ENCODE measurements at places on chromosomes 16 and 17.

DNA sequence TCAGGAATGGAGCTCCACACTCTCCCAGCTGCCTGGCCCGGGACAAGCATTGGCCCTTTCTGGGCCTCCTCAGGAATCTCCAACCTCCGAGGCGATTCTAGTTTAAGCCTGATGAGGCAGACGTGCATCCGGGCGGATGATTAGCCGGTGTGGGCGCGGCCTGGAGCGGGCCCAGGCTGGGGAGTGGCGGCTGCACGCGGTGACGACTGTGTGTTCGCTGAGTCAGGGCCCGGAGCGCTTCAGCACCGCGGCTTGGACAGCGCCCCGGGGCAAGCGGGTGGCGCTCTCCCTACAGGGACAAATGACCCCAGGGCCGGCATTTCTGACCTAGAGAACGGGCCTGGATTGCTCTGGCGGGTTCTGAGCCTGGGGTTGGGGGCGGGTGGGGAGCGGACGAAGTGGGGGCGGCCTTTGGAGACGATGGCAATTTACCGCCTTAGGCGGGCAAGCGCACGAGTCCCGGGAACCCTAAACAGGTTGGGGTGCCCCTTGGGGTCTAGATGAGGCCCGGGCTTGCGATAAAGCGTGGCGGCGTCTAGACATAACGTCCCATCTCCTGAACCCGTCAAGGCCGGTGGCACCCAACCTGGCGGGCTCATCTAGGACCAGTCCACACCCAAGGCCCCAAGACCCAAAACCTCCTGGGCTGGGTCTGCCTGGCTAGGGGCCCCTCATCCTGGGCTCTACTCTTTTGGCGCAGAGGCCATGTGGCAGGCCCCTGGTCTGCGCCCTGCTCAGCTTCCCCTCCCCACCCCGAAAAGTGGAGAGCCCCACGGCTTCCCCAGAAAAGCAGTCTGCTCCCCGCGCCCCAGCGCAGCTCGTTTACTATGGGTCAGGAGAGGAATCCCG, 22.3 kb upstream of the ZNHIT3 start:
- DNase-seq: peak; percentile 70

DNA sequence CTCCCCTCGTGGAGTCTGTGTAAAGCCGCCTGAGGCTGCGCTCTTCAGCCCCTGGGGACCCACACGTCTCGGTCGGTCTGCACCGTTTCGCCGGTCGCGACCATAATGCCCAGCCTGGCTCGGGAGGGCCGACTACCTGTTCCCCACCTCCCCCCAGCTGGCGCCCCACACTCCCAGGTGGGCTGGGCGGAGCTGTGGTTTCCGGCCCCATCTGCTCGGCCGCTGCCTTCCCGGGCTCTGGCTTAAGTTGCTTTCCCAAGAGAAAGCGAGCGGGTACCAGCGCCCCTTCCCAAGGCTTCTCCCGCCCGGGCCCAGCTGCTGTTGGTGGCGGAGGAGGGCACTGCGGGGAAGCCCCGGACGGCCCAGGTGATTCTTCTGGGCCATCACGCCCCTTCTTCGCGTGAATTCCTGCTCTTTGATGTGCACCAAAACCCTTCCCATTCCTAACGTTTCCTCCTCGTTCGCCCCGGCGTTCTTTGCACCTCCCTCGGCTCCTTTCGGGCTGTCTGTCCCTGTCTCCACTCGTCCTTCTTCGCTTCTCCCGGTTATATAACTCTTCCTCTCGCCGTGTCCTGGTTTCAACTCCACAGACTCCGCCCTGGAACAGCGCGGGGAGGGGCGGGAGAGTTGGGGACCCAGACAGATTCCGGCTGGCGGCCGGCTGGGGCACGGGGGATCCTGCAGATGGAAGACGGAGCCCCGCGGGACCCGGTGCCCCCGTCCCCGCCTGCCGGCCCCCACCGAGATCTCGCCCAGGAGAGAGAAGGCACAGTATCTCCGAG, 2.0 kb downstream of the KDM6B start:
- DNase-seq: peak; percentile 82

DNA sequence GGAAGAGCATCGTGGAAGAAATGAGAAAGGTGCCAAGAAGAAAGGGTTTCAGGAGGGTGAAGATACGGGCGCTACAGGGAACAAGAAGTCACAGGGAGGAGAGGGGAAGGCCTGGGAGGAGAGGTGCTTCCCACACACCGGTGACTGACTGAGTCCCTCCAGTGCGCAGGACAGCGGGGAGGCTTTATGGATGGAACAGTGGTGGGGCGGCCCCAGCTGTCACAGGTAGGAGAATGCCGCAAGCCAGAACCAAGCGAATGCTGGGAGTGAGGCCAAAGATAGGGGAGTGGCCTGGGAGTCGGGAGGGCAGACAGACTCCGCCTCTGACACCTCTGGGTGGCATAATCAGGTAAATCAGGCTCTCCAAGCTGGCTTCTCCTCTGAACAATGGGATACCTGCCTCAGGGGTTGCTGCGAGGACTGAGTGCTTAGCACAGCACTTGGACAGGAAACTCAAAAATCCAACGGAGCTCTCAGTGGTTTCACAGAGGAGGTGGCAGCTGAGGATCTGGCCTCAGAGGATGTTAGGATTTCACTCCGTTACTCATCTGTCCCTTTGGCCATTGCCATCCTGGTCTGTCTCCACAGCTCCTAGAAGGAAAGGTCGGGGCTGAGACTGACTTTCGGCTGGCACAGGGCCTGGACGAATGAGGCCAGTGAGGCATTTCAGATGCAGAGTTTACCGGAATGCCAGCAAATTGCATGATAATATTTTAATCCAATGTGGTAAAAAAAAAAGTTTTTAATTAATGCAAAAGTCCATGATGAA, 717 bp upstream of the CNP start:
- peak; percentile 21 for DNase-seq

GRCh38 chr16:56525236-56525635, 5.4 kb upstream of the BBS2 start:
- no peak for DNase-seq

- DNase-seq: peak; percentile 75
Measured at GRCh38 chr17:74354123-74354522, 7.5 kb downstream of the BTBD17 start.

- DNase-seq: no peak
Measured at GRCh38 chr16:27838536-27839175, 224.9 kb downstream of the GSG1L start.

- DNase-seq: no peak
Measured at GRCh38 chr16:69476920-69477443, 52.6 kb downstream of the CYB5B start.

- DNase-seq: peak; percentile 45
Measured at GRCh38 chr16:71628810-71629209, 2.8 kb downstream of the MARVELD3 start.

GRCh38 chr16:81040842-81041241, 5.2 kb downstream of the ATMIN start:
- no peak for DNase-seq
